Epithelial cell of prostate (primary cell): ENCODE measurements at places on chromosomes 11 and 22.

GRCh38 chr11:65927904-65928397 is 8.7 kb downstream of the DRAP1 start:
- DNase-seq = no peak

- no peak for DNase-seq
Measured at GRCh38 chr11:125416981-125417935, 78.8 kb downstream of the FEZ1 start.

GRCh38 chr22:39466228-39467006 is 9.6 kb downstream of the MGAT3 start:
- no peak for DNase-seq

- DNase-seq = no peak
Measured at GRCh38 chr11:70758206-70758605, 359.9 kb downstream of the CTTN start.

GRCh38 chr11:67504005-67504949 is 886 bp downstream of the PITPNM1 start:
- no peak for DNase-seq

GRCh38 chr22:22171357-22172218 is 73.0 kb upstream of the VPREB1 start:
- no peak for DNase-seq

DNA sequence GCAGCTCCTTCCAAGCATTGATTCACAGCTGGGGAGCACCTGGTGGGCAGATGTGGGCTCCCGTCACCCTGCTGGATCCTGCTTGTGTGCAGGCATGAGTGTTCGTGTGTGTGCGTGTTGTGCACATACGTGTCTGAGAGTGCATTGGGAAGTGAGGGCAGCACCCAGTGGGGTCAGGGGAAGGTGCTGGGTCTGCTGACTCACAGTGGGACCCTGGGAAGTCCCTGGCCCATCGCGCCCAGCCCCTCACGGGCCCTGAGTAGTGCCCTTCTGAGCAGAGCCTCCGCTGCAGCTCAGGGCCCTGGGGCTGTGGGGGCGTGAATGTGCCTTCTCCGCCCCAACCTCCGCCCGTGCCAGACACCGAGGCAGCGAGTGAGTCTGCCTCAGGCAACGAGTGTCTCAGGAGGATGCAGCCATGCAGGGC is 36.8 kb downstream of the WNT11 start:
- DNase-seq = no peak

DNA sequence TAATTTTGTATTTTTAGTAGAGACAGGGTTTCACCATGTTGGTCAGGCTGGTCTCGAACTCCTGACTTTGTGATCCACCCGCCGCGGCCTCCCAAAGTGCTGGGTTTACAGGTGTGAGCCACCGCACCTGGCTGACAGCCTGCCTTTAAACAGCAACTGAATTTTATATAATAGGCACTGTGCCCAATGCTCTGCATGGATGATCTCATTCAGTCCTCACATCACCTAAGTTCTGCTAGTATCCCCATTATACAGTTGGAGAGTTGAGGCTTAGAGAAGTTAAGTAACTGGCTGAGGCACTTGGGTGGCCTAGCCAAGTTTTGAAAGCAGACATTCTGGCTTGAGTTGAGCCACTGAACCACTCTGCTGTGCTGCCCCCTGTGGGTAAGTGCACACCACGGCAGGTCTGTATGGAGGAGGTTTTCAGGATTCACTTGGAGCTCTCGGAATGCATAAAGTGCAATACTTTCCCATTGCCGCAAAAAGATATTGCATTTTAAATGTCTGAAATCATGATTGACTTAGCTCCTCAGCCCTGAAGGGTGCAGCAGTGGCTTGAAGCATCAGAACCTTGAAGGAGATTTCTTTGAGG is 112.4 kb downstream of the LDLRAD3 start:
- DNase-seq = no peak

GRCh38 chr11:65547446-65548125 is 10.6 kb downstream of the LTBP3 start:
- DNase-seq = no peak

DNA sequence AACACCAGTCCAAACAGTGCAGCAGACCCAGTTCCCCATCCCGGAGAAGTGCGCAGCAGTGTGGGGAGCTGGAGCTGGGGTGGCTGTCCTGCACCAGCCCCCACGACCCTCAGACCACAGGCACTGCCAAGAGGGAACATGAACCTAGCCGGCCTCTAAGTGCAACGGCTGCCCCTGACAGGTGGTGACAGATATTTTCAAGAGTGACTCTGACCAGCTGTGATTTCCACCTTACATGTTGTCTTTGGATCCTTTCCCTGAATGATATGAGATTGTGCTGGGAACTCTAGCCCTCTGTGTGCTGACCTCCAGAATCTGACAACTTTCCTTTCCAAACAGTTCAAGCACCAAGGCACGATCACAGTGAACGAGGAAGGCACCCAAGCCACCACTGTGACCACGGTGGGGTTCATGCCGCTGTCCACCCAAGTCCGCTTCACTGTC is 12.6 kb downstream of the SERPIND1 start:
- no peak for DNase-seq

- DNase-seq = no peak
Measured at GRCh38 chr11:88704485-88704884, 361.3 kb downstream of the GRM5 start.

- DNase-seq = no peak
Measured at GRCh38 chr11:76207642-76208401, 1.5 kb upstream of the WNT11 start.

DNA sequence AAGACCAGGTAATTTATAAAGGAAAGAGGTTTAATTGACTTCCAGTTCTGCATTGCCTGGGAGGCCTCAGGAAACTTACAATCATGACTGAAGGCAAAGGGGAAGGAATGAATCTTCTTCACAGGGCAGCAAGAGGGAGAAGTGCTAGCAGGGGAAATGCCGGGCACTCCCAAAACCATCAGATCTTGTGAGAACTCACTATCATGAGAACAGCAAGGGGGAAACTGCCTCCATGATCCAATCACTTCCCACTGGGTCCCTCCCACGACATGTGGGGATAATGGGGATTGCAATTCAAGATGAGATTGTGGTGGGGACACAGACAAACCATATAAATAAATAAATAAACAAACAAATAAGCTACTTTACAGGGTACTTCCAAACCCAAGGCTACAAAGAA is 28.8 kb upstream of the EXPH5 start:
- DNase-seq = no peak

GRCh38 chr22:26893173-26894110 is 236.1 kb downstream of the MIAT start:
- DNase-seq = no peak

GRCh38 chr11:73950869-73951710 is at the start of gene DNAJB13:
Gene DNAJB13, plus strand, starts transcription at chr11:73951026. Its CDS starts 44 bp downstream, at chr11:73951070.
- DNase-seq = peak; percentile 27

DNA sequence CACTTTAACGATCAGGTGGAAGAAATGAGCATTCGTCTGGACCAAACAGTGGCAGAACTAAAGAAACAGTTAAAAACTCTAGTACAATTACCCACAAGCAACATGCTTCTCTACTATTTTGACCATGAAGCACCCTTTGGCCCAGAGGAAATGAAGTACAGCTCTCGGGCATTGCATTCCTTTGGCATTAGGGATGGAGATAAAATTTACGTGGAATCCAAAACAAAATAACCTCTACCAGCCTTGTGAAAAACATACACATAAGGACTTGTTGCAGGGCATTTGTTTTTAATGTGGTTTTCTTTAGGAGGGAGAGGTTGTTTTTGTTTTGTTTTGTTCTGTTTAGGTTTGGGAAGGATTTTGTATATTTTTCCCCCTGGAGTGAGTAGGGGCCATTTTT is 14.2 kb upstream of the TECTA start:
- DNase-seq = no peak

DNA sequence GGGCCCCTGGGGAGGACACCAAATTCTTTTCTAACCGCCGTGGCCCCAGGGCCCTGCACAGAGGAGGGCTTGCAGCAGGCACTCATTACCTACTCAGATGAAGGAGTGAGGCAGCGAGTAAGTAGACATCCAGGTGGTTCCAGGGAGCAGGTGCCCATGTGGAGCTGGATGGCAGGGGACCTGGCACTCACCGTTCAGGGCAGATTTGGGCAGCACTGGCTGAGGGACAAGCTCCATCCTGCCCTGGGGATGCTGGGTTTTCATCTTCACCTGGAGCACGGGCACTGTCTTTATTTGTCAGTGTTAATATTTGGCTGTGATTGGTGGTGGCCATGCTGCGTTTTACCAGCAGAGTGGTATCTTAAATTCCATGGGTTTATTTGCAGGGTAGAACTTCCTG is 1182.7 kb downstream of the BRD1 start:
- DNase-seq = no peak

GRCh38 chr11:38392176-38392575 is 1794.1 kb upstream of the RAG2 start:
- no peak for DNase-seq

DNA sequence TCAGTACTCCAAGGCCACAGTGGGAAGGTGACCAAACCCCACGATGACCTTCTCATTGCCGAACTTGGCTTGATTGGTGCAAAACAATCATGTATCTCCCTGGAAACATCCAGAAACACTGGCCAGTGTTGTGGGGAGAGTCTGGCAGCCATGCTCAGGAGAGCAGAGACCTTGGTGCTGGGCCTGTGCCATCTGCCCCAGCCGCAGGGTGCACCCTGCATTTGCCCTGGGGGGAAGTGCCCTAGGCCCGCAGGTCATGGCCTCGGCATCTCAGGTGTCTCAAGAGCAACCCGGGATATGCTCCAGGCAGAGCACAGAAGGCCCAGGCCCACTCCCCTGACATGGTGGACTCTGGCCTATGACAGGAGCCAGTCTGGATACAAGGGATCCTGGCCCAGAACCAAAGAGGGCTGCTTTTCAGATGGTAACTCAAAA is 23.7 kb downstream of the ARVCF start:
- DNase-seq = no peak

GRCh38 chr11:93396316-93396715 is 65.8 kb downstream of the DEUP1 start:
- no peak for DNase-seq

- no peak for DNase-seq
Measured at GRCh38 chr11:66937193-66937733, 20.9 kb downstream of the PC start.

- no peak for DNase-seq
Measured at GRCh38 chr11:95232666-95233065, 1.7 kb upstream of the SESN3 start.

DNA sequence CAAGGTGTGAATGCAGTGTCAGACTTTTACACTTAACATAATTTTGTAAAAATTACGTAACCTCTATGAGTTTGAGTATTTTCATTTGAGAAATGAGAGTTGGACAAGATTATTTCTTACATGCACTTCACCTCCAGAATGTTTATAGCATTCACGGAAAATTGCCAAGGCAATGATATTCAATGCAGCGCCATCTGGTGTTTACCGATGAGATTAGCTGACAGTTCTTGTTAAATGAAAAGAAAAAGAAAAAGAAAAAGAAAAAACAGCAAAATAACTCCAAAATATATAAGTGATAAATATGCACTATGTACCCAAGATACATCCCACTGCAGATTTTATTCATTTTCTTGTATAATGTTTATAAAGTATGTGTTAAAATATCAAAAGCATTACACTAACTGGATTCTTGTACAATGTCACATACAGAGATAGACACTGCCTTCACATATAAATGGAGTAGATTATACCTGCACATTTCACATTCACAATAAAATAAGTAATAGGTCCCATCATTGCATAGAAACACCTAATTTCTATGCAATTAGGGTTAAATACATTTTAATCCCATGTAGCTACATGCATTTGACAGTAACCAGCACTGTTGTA is 976.3 kb upstream of the FAT3 start:
- no peak for DNase-seq

GRCh38 chr22:45549762-45550378 is 47.2 kb downstream of the FBLN1 start:
- DNase-seq = no peak

GRCh38 chr22:37922191-37922590 is 16.1 kb downstream of the MICALL1 start:
- no peak for DNase-seq

- DNase-seq = no peak
Measured at GRCh38 chr22:50675553-50676179, 3.0 kb downstream of the SHANK3 start.

DNA sequence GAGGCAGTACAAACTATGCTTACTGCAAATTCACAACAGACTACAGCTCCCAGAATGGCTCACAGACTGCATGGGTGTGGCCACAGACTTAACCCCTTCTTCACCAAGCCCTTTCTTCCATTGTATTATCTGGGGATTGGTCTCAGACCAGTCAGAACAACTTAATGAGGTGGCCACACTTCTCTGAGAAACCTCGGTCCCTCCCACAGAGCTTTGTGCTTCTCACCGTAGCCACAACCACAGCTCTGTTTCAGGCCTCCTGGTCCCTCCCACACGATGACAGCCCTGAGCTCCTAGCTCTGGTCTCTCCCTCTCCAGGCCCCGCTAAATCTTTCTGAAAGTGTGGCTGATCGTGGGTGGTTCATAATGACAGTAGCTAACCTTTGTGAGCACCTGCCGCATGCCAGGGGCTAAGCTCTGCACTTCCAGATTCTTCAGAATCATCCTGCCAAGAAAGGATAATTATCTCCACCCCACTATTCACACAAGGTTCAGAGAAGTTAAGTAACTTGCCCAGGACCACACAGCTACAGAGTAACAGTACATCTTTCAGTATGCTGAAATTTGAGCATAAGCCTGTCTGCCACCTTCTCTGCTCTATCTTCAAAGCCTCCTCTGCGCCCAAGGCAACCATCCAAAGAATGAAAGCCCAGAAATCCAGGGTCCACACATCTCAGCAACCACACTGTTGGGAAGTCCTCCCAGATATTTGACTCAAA is 5.4 kb downstream of the PDE2A start:
- DNase-seq = no peak

GRCh38 chr11:128845334-128845780 is 21.7 kb downstream of the KCNJ1 start:
- DNase-seq = no peak

GRCh38 chr11:66677599-66678375 is at the start of gene RBM4B:
Gene RBM4B, minus strand, starts transcription at chr11:66677887. Its CDS starts 808 bp downstream, at chr11:66677079.
- DNase-seq = peak; percentile 52

- no peak for DNase-seq
Measured at GRCh38 chr11:125594958-125595357, 2.3 kb downstream of the STT3A start.

GRCh38 chr11:114088836-114089235 is 29.3 kb downstream of the ZBTB16 start:
- DNase-seq = no peak

DNA sequence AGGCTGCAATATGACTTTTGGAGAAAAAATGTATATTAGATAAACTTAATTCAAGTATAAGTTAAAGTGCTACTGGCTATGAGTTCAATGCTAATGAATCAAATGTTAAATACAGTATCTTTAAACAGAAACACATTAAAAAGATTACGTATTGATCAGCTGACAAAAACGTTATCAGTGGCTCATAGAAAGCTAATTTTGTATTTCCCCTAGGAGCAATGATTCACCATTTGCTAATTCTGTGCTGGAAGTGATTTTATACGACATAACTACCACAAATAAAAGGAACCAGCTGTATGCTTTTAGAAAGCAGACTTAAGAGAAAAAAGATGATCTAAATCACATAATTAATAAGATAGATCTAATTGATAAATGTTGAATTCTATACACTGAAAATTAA is 43.6 kb downstream of the MRE11 start:
- DNase-seq = no peak
